ENCODE measurements at places on chromosomes 12 and 14. TPM values are rescaled to one million over a fixed set of nuclear protein-coding genes. Genes with fewer than 3 reads are reported as not detected.

Gene KRT77
- total RNA-seq = not detected

Gene LRRC10
- not detected for total RNA-seq

Gene PYGL
- total RNA-seq = 15.3 TPM

Gene COX8C
- not detected for total RNA-seq

Gene CCT2
- 266 TPM for total RNA-seq

Gene C14orf132
- 58.3 TPM for total RNA-seq

Gene KRT5
- not detected for total RNA-seq

- peaks cover 20% of the 10 kb centered on the region for H3K4me1 ChIP-seq
- peak overlapping the region; percentile 100 for H3K27ac ChIP-seq
- peaks cover 25% of the 10 kb centered on the region for H3K36me3 ChIP-seq
- DNase-seq = no peak
- no peaks in the 10 kb centered on the region for H3K27me3 ChIP-seq
Observed at GRCh38 chr14:49584058-49584457, 2.1 kb downstream of the RPS29 start.

DNA sequence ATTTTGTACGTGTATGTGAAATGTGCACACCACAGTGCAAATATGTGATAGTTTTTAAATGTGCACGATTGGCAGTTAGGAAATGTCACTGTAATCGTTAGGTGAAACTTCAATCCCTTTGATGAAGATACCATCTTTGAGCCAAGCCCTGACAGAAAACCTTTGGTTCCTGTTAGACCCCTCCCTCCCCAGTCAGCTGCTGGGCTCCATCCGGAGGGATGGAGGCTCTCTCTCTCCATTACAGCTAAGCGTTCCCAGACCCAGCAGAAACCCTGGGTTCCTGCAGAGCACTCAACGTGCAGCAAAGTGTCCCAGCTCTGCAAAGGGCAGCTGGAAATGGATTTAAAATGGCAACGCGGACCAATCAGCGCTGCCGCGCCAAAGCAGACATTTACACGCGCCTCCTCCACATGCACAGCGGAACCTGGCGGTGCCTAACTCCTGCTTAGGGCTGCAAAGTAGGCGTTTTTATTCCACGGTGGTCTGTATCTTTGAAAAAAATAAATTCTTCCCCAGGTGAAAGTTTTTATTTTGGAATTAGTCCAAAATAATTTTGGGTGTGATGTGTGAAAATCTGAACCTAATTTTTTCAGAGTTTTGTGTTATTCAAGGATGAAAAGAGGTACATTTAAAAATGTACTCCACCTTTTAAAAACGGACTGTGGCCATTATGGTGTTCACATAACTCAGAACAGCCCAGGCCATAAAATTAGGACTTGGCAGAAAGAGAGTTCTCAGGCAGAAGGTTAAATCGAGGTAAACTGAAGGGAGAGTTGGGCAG lies 1.4 kb upstream of the HMGA2 start:
- peak overlapping the region; percentile 99 for H3K4me3 ChIP-seq
- no peaks in the 10 kb centered on the region for H3K36me3 ChIP-seq
- peak; percentile 25 for DNase-seq
- no peaks in the 10 kb centered on the region for H3K27me3 ChIP-seq

DNA sequence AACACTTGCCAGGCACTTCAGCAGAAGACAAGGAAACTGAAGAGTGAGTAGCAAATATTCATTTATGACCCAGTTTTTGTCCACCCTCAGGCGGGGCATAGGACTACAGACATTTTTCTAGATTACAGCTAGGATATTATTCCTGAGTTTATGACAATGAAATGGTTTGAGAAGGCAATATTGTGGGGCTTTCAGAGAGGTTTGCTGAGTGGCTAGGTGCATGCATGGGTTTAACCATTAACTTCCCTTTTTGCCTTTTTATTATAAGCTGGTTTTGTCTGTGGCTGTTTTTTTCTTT lies 104.0 kb upstream of the BCAT1 start:
- peaks cover 8% of the 10 kb centered on the region for H3K4me1 ChIP-seq
- H3K4me3 ChIP-seq = no peak overlapping the region
- no peaks in the 10 kb centered on the region for H3K27me3 ChIP-seq
- H3K36me3 ChIP-seq = no peaks in the 10 kb centered on the region
- DNase-seq = no peak

Data from progenitor cell of endocrine pancreas (in vitro differentiated cells).